ENCODE measurements at places on chromosomes 2 and 18.
A peak's percentile ranks its signal among the peaks of the same experiment; 100 is the strongest.

DNA sequence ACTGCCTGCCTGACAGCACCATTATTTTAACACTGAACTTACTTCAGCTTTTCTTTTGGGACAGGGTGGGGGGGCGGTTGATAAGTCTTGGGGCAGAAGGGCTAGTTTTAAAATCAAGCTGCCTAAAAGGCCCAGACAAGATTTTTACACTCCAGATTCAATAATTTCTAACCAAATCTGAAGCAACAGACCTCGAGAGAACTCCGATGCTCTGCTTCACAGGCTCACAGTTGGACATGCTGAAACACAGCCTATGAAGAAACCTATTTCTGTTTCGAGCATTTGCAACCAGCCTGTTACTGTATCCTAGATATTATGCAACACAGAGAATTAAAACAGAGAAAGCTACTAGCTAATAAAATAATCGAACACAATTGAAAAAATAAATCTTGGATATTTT is 1.3 kb upstream of the MYT1L start:
- no peak for DNase-seq

DNA sequence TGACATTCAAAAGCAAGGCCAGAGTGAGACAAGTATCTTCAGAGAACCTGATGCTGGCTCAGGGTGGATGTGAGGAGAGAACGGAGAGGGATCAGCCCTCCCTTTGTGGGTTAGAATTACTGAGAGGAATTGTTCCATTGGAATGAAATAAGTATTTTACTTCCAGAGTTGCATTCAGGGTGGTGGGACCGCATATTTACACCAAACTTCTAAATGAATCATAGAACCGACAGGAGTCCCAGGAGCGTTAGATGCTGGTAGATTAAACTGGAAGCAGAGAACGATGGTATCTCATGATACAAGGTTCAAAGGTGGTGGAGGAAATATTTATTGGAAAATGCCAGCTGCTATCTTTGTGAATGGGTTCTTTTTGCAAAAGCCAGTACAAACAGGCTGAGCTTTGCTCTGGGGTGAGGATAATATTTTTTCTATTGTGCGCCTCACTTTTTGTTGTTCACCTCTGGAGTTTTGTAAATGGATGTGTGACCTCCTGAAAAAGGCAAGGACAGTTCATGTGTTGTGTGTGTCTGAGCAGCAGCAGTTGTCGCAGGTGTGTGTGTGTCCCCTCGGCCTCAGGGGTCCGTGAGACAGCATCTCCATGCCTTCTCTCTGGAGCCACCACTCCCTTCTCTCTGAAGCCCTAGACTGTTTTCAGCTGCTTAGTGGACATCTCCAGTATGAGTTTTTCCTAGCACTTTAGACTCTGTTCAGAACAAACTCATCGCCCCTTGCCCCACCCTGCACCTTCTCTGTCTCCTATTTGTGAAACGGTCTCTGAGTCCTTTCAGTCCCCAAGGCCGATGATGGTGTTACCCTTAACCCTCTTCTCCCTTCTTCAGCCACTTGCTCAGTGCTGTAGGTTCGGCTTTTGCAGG is 17.8 kb downstream of the MTCL1 start:
- DNase-seq = no peak

- DNase-seq = no peak
Measured at GRCh38 chr2:28750316-28751251, 1.0 kb upstream of the PPP1CB start.

GRCh38 chr18:62287781-62288664 is 37.1 kb upstream of the TNFRSF11A start:
- DNase-seq = no peak

DNA sequence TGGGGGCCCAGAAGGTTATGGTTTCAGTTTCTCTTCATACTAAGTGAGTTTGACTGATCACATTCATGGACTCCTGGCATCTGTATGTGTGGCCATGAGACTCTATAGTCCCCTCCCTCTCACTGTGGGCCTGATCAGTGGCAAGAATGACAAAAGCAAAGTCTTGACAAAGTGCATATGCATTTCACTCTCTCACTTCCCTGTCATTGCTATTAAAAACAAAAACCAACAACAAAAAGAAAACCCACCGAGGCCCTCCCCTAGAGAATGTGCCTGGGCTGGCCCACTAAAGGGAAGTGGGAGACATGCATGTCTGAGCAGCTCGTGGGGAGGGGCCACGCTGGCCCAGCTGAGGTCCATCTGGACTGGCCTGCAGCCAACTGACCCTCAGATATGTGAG is 600.1 kb upstream of the RAB6C start:
- DNase-seq = no peak

DNA sequence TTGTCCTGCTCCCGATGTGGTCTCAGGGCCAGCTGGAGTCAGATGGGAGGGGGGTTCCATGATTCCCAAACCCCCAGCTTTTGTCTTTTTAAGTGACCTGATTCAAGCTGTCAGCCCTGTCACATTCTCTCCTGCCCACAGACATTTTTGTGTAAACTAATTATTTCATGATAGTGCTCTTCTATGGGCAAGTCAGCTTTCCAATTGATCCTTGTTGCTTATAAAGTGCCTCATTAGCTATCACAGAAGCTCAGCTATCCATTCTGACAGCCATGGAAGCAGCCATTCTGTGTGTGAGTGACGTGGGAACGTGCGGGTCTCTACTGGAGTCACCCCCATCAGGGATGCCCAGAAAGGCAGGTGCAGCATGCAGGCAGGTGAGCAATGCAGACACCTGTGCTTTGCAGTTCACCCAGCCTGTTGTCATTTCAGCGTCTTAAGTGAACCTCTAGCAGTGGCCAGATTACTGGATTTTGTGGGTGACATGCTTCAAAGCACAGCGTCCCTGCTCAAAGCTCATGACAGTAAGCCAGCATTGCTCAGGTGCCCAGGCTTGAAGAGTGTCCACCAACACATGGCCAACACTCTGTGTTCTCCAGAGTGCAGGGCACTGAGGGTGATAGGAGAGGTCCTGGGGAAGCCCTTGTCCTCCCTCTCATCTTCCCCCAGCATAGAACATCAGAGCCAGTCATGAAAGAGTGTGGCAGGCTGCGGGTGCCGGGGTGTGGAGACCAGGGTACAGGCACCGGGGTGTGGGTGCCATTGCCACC is 162.1 kb upstream of the SH3BP4 start:
- no peak for DNase-seq

DNA sequence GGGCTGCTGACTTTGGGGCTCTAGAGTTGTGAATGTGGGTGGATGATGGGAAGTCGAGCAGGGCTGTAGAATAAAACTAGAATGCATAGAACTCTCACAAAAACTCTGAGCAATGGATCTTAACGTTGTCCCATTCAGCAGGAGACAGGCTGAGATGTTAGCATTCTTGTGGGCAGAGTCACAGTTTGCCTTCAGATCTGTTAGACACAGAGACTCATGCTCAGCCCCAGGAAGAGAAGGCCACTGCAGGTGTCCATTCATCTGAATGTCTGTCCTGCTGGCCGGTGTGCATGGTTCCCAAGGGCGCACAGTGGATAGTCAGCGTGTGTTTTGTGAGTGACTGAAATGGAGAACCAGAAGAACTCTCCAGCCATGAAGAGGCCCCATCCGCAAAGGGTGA is 111.3 kb downstream of the TSN start:
- no peak for DNase-seq

DNA sequence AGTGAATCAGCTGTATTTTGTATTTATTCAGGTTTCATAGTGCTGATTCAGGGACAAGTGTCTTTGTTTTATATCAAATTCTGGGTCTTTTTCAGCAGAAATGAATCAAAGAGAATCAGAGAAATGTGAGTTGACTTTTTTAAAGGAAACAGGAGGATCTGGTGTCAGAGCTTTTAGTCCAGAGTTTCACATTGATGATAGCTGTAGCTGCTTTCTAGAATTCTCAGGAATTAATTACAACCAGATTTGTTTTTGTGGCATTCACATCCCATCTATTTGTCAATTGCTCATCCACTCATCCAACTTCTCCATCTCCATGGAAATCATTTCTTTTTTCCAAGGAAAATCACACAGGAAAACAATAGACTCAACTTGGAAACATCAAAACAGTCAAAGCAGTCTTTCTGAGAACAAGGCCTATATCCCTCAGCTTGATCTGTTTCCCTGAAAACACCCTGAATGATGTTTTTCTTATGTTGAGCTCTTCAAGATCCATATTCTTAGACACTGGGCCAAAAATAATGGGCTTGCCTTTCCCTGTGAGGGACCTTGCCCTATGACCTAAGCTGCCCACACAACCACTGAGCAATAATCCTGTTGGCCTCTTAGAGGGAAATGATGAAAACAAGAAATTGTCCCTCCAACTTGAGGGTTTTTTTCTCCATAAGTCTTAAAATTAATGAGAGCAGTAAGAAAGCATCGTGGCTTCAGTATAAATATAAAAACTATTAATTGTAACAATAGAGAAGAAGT is 249.5 kb upstream of the FN1 start:
- DNase-seq = no peak

DNA sequence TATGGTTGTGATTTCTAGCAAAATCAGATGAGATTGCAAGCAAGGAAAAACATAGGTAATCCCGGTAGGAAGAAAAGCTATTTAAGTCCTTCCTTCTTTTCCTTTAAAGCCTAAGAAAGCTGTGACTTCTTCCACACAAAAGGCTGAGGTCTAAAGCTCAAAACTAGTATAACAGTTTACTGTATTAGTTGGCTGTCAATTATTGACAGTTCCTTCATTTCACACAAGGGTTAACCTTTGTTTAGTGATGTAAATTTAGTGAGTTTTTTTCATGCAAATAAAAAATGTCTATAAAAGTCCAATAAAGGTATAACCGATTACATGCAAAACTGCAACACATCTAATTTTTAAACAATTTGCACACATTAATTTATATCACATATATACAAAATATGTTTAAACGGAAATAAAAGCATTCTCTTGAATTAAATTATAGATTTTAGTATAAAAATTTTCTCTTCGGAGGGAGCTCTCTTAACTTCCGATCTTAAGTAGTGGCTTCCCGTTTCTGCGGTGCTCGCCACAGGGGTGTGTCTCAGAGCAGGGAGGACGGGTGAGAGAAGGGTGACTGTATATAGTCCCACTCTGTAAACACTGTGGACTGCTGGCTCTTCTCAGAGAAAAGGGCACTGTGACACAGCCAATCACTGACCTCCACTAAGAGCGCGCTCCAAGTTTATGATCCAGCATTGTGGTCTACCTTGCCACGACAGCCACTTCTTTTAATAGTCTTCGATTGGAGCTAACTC is 33.4 kb downstream of the TTR start:
- DNase-seq = no peak

- no peak for DNase-seq
Measured at GRCh38 chr2:54551123-54551756, 95.1 kb downstream of the SPTBN1 start.

- DNase-seq = no peak
Measured at GRCh38 chr2:237137626-237138323, 52.1 kb downstream of the COPS8 start.

DNA sequence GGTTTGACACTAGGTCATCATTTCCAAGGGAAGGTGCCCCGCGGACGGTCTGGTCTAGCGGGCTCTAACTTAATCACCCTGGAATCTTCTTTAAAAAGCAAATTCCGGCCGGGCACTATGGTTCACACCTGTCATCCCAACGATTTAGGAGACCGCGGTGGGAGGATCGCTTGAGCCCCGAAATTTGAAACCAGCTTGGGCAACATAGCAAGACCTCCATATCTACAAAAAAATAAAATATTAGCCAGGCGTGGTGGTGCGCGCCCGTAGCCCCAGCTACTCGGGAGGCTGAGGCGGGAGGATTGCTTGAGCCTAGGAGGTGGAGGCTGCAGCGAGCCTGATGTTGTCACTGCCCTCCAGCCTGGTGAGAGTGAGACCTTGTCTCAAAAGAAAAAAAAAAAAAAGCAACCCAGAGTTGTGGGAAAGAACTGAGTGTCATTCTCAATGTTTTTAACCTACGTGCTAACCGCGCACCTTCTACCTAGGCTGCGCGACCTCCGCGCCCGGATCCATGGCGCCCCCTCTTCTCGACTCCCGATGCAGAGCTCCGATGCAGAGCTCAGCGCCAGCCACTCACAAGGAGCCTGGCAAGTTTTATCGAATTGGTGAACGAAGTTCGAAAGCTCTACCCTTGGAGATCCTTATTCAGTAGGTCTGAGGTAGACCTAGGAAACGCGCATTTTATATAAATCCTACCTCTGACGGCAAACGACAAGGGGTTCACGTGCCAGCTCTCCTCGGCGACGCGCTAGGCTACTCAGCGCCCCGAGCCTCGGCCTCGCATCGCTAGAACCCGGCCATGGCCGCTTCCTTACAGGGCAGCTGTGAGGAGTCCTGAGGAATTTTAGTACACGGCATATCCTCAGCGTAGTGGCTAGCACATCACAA is 888 bp upstream of the TWSG1 start:
- DNase-seq = no peak

- no peak for DNase-seq
Measured at GRCh38 chr2:42967959-42968674, 175.7 kb upstream of the HAAO start.

DNA sequence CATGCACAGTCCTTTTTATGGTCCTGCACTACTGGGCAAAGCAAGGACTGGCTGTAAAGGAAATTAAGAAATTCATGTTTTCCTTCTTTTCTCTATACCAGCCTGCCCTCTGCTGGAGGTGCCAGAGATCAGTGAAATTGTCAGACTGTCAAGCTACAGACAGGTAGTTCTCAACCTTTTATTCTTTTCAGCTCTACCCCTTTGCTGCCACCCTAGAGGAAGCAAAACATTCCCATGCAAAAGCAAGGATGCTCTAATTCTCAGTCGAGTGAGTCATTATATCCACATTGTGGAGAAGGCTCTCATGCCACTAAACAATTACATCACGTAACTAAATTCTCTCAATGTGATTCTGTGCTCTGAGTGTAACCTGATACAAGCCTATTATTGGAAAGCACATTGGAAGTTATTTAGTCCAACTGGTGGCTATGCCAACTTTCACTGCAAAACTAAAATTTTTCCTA is 25.0 kb upstream of the RAPGEF4 start:
- peak; percentile 20 for DNase-seq

- no peak for DNase-seq
Measured at GRCh38 chr2:71934595-71935261, 212.9 kb downstream of the CYP26B1 start.

- DNase-seq = no peak
Measured at GRCh38 chr2:37706334-37707183, 35.1 kb upstream of the CDC42EP3 start.

- DNase-seq = no peak
Measured at GRCh38 chr18:55547705-55548056, 40.3 kb downstream of the TCF4 start.

DNA sequence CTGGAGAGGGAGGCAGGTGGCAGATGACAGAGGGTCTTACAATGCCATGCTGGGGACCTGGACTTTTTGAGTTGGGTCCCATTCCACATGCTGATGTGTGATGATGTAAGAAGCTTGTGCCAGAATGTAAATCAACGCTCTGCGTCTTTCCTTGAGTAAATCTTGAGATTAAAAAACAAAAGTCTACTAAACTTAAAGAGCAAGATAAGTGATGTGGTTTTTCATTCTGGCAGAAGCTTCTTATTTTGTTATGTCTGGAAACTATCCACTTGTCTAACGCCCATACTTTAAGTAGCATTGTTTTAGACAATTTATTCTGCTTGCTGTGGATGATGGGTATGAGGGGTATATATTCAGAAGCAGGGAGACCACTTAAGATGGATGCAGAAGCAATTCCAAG is 94.5 kb downstream of the KCNS3 start:
- no peak for DNase-seq
